Stimulated activated CD8-positive, alpha-beta memory T cell treated with anti-CD3 and anti-CD28 coated beads, Interleukin-4, amount 100 ng/mL, for 48 hours (primary cell): ENCODE measurements at places on chromosomes 3 and 15.
A peak's percentile ranks its signal among the peaks of the same experiment; 100 is the strongest.

GRCh38 chr3:193788189-193788991 lies 195.4 kb downstream of the OPA1 start:
- peak; percentile 39 for DNase-seq

GRCh38 chr15:23083115-23083514 lies 43.7 kb upstream of the TUBGCP5 start:
- no peak for DNase-seq

- peak; percentile 59 for DNase-seq
Observed at GRCh38 chr3:182793663-182794454, 555 bp downstream of the ATP11B start.

- peak; percentile 66 for DNase-seq
Observed at GRCh38 chr15:34436956-34437442, 609 bp downstream of the GOLGA8A start.

GRCh38 chr3:71307991-71308697 lies 275.4 kb downstream of the FOXP1 start:
- no peak for DNase-seq

- DNase-seq = no peak
Observed at GRCh38 chr15:66849746-66850077, 147.7 kb downstream of the SMAD6 start.

GRCh38 chr3:112512320-112512719 lies 13.0 kb upstream of the BTLA start:
- DNase-seq = no peak

DNA sequence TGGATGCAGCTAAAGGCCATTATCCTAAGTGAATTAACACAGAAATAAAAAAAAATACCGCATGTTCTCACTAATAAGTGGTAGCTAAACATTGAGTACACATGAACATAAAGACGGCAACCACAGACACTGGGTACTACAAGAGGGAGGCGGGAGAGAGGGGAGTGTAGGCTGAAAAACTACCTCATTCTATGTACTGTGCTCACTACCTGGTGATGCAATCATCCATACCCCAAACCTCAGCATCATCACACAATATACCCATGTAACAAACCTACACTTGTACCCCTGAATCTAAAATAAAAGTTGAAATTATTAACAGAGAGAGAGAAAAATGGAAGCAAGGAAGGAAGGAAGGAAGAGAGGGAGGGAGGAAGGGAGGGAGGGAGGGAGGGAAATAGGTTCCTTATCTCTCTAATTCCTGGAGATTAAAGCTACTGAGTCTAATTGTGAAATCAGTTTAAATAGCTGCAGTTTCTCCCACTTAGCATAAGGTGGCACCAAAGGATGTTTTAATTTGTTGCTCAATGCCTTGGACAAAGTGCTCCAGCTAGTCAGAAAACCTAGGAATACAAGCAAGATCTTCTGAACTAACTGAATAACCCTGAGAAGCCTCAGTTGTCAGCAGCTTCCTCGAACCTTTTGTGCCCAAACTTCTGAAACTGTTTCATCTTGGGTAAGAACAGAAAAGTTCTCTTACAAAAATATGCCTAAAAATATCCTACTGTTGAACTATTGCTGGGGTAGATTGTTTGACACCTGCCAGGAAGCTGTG lies 79.4 kb upstream of the ATP11B start:
- no peak for DNase-seq

GRCh38 chr15:101426761-101427333 lies 62.7 kb downstream of the PCSK6 start:
- no peak for DNase-seq
